ENCODE measurements at places on chromosomes 5 and 9.

GRCh38 chr5:98318386-98318785 lies 455.1 kb upstream of the RGMB start:
- no peak for DNase-seq

DNA sequence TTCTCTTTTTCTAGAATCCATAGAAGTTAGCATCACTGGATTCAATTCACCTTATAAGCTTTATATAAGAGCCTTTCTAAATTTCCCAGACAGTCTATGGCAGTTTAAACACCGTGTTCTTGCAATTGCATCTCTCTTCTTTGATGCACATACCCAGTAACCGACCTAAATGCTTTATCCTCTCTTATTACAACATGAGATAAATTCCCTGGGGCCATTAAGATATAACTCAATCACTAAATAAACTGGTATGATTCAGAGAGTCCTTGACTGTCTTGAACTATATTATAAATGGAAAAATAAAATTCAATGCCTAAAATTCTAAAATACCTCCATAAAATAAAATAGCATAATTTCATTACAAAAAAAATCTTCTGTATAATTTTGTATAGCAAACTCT lies 98.1 kb downstream of the DIRAS2 start:
- no peak for DNase-seq

DNA sequence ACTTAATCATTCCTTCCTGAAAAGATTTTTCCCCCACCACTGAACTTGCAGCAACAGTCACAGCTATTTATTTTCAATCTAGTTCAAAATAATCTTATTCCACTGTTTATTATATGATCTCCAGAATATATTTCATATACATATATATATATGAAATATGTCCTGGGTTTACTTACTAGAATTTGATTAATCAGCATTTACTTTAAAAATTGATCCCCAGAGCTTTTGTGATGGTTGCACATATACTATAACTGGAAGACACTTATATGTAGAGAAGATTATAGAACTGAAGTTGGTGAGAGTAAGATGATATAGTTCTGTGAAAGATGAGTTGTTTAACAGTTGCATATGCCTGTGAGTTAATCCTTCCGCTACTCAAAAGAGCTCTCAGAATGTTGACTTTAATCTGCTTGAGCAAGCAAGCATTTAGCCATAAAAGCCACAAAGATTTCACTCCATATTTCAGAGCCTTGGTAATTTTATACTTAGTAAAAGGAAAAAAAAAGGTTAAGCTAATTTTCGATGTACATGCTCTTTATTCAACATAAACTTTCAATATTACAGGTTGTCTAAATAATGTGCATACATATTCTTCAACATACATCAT lies 399.3 kb upstream of the CDH9 start:
- DNase-seq, result peak; percentile 84

GRCh38 chr5:137659209-137659608 lies 76.7 kb downstream of the KLHL3 start:
- DNase-seq, result no peak

- no peak for DNase-seq
These were observed 734.8 kb upstream of the CDH9 start for GRCh38 chr5:27773166-27773565.

GRCh38 chr5:138274189-138274853 lies at the start of gene GFRA3:
GFRA3 (minus strand) TSS chr5:138274621; CDS start chr5:138274424, 197 bp downstream.
- no peak for DNase-seq

- no peak for DNase-seq
These were observed 131.2 kb downstream of the ROR2 start for GRCh38 chr9:91818647-91819403.

DNA sequence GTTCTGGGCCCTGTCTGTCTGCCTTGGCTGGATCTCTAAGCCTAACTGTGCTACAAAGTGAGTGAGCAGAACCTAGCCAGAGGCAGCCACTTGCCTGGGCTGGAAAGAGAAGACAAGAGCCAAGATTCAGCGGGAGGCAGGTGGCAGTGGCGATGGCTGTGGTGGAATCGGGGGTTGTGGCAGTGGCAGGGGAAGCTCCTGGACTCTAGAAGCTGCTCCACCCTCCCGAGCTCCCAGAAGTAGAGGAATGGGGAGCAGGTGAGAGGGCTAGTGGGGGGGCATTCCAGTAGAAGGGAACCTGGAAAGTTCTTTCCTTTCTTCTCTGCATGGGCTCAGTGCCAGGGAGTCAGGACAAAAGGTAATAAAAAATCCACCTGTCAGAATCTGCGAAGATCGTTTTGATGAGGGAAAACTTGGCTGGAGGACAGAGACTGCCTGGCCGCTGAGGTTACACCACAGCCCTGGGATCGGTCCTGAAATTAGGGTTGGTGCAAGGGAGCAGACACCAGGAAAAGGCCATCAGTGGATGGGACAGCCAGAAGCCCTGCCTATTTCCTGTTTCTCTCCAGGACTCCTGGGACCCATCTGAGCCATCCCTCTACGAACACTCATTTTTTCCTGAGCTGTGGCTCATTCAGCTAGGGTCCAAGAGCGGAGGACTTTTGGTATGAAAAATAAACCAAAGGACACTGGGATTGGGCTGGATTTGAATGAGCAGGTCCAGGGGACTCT lies 1.6 kb downstream of the CRAT start:
- DNase-seq, result peak; percentile 51

DNA sequence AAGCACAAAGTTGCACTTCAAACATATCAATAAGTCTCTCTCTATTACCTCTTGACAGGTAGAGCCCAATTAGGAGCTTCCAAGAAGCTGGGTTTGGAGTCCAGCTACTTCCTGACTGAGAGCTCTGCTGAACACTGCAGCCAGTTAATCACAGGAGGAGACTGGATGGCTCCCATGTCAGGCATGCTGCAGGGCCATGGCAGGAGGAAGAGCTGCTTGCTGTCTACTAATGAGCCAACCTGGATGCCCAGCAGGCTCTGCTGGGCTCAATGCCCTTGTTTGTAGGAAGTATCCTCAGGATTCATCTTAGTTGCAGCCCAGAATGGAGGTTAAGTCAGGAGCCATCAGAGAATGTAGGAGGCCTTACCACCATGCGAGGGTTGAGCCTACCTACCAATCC lies 91.9 kb downstream of the TMEM215 start:
- no peak for DNase-seq

GRCh38 chr9:20441711-20442423 lies 180.4 kb downstream of the MLLT3 start:
- no peak for DNase-seq

GRCh38 chr9:76687861-76688391 lies 76.3 kb upstream of the PCA3 start:
- peak; percentile 25 for DNase-seq

- no peak for DNase-seq
These were observed 491.4 kb downstream of the LRRC70 start for GRCh38 chr5:63070001-63070400.

- no peak for DNase-seq
These were observed 78.4 kb upstream of the NR3C1 start for GRCh38 chr5:143481697-143482531.

DNA sequence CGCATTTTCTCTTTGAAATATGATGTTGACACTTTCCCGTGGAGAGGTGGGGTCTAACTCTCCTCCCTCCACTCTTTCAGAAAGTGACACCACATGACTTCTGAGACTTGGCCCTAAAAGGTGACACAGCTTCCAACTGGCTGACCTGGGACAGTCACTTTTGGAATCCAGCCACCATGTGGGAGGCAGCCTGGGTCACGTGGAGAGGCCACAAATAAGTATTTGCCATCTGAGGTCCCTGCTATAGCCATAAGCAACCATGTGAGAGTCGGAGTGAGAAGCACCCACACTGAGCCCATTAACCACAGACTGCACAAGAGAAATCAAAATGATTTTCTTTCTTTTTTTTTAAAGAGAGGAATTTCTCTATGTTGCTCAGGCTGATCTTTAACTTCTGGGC lies 4.1 kb upstream of the PHYKPL start:
- no peak for DNase-seq

GRCh38 chr5:172380301-172380986 lies 73.9 kb downstream of the SH3PXD2B start:
- DNase-seq, result no peak

DNA sequence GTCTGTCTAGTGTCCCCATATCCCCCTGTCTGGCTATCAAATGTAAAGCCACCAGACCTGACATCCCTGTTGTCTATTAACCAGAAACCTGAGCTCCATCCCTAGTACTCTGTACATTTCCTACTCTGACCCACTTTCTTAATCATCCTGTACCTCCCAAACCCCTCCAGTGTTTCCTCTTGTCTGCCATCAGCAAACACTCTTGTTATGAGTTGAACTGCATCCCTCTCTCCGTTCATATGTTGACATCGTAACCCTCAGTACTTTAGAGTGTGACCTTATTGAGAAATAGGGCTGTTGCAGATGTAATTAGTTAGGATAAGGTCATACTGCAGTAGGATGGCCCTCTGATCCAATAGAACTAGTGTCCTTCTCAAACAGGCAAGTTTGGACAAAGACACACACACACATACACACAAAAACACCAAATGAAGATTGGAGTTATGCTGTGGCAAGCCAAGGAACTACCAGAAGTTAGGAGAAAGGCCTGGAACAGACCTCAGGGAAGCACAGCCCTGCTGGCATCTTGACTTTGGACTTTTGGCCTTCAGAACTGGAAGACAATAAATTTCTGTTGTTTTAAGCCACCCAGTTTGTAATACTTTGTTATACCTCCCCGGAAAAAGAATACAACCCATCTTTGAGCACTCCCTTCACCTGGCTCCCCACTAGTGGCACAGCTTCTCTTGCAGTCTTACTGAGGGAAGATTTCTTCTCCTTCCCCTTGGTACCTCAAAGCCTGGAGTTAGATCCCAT lies 180.0 kb upstream of the PTGER4 start:
- no peak for DNase-seq

- DNase-seq, result no peak
These were observed 27.0 kb upstream of the IFNB1 start for GRCh38 chr9:21104787-21105186.

DNA sequence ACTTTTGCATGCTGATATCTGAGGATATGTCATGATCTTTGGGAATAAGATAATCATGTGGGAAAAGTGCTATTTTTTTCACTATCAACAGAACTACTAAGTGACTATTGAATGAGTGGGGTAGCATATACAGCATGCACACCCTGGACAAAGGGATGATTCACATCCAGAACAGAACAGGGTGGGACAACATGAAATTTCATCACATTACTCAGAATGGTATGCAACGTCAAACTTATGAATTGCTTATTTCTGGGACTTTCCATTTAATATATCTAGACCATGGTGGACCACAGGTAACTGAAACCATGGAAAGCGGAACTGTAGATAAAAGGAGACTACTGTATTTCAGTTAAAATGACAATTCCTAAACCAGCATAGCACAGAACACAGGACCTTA lies 370.0 kb downstream of the HINT1 start:
- DNase-seq, result no peak

DNA sequence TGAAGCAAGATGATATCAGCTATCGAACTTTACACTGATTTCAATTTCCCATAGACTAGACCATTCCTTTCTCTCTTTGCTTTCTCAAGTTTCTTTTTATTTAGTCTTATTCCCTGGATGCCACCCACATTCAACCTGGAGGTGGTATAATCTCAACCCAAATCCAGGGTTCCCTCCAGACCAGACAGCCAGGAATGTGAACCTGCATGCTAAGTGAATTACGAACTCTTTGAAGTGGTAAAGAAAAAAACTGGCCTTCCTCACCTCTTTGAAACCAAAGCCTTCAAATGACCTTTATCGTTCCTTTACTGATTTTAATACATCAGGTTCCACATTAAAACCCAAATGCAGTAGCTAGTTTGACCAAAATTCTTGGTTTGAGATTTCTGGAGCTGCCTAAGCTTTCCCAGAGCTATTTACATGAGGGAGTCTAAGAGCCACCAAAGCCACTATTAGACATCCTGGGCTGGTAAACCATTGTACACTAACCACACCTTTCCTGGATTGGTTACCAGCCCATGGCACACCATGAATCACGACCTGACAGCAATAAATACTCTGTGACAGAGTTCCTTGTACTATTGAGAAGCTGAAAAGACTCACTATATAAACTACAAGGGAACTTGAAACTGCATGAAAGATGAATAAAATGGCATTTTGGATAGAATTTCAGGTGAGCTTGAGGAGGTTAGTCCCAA lies 323.7 kb downstream of the ADAMTS6 start:
- no peak for DNase-seq

- no peak for DNase-seq
These were observed 106.2 kb upstream of the TBC1D2 start for GRCh38 chr9:98361645-98362044.

- DNase-seq, result no peak
These were observed 459.4 kb upstream of the DMAC1 start for GRCh38 chr9:8259028-8259427.

DNA sequence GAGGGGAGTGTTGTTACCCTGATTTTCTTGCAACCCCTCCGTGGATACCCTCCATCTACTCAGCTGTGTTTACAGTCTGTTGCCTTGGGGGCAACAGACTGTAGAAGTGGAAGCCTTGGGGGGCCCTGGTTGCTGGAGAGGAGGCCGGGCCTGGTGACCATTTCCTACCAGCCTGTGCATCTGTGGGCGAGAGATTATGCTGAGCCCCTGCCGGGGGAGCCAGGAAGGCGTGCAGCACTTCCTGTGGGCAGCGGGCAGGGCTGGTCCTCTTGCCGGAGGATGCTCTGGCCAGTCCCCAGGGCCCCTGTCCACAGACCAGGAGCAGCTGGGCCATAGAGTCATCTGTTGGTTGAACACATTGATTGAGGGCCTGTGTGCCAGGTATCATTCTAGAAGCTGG lies 11.1 kb downstream of the ERGIC1 start:
- DNase-seq, result no peak
